ENCODE measurements at places on chromosomes 6 and 20.
A peak's percentile ranks its signal among the peaks of the same experiment; 100 is the strongest.

DNA sequence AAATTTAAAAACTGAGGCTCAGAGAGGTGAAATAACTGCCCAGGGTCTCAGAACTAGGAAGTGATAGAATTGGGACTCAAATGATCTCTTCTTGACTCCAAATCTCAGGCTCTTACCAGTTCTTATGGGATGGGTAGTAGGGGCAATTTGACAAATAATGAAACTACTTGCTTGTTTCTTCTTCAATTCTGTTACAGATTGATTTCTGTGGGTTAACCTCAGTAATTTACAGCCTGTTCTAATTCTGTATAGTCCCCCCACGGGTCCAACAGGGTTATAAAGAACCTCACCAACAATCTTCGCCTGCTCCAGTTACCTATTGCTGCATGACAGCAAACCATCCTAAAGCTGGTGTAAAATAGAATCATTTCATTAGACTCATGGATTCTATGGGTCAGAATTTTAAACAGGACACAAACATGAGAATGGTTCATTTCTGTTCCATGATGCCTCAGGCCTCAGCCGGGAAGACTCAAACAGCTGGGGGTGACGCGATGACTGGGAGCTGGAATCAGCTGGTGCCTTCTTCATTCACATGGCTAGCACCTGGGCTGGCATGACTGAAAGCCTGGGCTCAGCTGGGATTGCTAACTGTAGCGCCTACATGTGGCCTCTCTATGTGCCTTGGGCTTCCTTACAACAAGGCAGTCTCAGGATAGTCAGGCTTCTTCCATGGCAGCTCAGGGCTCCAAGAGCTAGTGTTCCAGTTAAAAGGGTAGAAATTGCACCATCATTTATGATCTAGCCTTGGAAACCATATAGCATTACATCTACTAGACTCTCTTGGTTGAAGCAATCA, 6.6 kb upstream of the WFDC2 start:
- no peak for DNase-seq

DNA sequence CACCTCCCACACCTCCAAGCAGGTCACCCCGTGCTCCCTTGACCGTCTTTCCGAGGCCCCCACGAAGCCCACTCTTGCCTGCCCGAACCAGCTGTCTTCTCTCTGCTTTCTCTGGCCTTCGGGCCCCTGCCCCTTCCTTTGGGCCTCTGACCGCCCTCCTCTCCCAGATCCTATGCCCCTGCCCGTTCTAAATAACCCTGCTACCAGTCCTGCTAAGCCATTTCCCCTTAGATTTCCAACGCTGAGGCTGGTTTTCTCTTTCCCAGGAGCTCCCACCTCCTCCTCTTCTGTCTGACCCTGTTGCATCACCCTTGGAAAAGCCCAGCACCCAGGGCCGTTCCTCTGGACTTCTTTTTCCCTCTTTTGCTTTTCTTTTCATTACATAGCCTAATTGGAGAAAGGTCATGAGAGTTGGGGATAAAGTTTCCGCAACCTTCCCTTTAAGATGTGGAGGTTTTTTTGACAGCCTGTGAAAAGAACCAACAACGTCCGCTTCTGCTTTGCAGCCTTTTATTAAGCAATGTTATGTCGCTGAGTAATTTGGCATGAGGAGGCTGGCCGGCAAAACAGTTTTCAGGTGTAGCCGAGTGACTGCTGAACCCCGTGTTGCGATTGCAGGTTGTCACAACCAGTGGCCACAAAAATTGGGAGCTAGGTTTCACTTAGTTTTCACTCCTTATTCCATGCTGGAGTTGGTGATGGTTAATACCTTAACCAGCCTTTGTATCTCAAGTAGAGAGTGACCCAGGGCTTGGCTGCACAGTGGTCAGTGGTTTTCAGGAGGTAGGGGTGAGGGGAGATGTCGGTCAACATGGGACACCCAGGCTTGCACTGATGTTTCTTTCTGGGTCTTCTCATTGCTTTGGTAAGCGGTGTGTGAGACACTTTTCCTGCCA, 970 bp downstream of the BLTP3A start:
- DNase-seq: peak; percentile 71

- DNase-seq: no peak
These were observed 89.3 kb downstream of the DTD1 start for GRCh38 chr20:18677126-18677525.

- DNase-seq: no peak
These were observed 167.1 kb upstream of the ATXN1 start for GRCh38 chr6:16928387-16928786.

- no peak for DNase-seq
These were observed 749.7 kb downstream of the MAFB start for GRCh38 chr20:39939241-39939865.

DNA sequence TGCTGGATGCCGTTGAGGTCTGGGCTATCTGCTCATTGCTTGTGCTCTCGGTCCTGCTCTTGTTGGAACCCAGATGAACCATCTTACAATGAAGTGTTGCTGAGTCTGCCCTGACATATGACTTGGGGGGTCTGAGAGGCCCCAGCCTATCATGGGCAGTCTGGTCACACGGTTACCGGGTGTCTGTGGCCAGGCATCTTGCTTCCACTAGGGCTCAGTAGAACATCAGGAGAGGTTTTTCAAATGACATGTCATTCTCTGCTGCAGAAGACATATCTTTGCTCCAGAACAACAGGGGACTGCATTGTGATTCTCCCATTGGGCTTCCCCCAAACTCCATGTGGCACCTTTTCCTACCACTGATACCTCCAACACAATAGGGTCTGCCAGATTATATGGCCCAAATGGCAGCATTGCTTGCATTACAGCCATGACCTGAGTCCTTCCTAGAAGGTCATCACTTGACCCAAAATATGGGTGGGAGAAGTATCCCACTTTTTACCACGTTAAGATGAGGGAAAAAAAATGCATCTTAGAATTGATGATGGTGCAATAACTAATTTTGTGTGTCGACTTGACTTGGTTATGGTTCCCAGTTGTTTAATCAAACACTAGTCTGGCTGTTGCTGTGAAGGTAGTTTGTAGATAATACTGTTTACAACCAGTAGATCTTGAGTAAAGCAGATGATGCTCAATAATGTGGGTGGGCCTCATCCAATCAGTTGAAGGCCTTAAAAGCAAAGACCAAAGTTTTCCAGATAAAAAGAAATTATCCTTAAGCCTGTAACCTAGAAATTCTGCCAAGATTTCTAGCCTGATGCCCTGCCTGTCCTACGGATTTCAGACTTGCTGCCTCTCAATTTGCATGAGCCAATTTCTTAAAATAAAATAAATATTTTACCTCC, 241.0 kb downstream of the QKI start:
- DNase-seq: no peak

DNA sequence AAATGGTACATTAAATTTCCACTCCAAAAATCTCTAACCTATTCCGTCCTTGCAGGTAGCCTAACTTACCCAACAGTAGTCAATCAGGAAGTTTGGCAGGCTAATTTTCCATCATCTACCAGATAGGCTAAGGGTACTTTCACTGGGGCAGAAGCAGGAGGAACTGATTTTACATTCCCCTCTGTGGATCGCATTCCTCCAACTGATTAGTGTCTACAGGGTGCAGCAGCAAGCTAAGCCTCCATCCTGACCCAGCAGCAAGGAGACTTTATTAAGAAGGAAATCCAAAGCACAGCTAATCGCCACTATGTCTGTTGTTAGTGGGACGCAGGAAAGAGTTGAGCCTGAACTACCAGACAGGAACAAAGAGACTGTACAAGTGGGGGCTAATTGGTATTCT, 143.2 kb upstream of the RUNX2 start:
- DNase-seq: no peak

- DNase-seq: no peak
These were observed 203.3 kb downstream of the PREX1 start for GRCh38 chr20:48624315-48625020.

DNA sequence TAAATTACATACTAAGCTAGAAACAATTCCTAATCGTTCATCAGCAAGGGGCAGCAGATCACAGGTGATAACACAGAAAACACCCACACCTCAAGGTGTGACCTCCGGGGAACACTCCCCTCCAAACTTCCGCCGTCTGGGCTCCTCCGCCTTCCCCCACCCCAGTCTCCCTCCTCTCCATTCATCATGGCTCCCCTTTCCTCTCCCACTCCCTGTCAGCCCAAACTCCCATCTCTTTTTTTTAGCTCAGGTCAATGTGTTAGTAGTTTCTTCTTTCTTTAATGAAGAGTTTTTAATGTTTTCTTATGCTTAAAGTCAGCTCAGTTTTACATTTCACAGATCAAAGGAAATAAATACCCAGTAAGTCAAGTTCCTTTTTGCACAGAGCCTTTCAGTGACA, 20.7 kb downstream of the CNKSR3 start:
- DNase-seq: no peak

- DNase-seq: no peak
These were observed 16.7 kb upstream of the GCM1 start for GRCh38 chr6:53165293-53165692.

- no peak for DNase-seq
These were observed 95.4 kb upstream of the TMEM181 start for GRCh38 chr6:158464483-158464882.
